T-helper 1 cell (primary cell): ENCODE measurements at places on chromosomes 11 and 22.

DNA sequence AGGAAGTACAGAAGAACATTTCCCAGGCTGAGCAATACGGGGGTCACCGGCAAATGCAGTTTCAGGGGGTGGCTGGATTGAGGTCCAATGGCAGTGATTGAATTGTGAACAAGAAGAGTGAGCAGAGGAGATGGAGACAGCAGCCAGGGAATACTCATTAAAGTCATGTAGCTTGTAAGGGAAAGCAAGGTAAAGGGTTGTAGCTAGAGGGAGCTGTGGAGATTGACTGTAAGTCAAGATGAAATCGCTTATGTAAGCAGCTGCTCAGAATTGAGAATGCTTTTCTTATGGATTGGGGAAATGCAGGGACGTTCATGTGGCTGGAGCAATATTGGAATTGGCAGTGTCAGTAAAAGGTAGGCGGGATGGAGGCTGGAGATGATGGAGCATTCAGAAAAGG, 111.4 kb upstream of the TBCEL start:
- no peak for DNase-seq

- no peak for DNase-seq
These were observed 648 bp downstream of the FOSL1 start for GRCh38 chr11:65899356-65900124.

- no peak for DNase-seq
These were observed 3.5 kb downstream of the OR5B12 start for GRCh38 chr11:58438486-58438885.

- no peak for DNase-seq
These were observed 86.0 kb downstream of the RRM1 start for GRCh38 chr11:4180441-4181183.
